ENCODE measurements at places on chromosomes 1 and 21.

DNA sequence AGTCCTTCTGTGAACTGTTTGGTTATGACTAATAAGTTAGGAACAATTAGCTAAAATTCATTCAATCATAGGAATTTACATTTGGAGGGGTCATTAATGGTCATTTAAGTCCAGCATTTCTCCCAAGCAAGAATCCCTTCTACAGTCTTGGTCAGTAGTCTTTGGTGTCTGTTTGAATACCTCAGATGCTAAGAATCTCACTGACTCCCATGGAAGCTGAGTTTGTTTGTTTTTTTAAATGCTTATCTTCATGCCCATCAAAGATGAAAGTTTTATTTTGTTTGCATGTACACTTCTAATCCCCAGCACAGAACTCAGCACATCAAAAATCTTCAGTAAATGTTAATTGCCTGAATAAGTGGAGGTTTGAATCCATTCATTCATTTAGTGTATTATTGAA, 41.3 kb upstream of the SLC44A3 start:
- no peak for DNase-seq

- no peak for DNase-seq
Observed at GRCh38 chr1:161930064-161930463, 93.6 kb downstream of the OLFML2B start.

- DNase-seq: no peak
Observed at GRCh38 chr1:69191335-69191734, 376.4 kb upstream of the LRRC7 start.

DNA sequence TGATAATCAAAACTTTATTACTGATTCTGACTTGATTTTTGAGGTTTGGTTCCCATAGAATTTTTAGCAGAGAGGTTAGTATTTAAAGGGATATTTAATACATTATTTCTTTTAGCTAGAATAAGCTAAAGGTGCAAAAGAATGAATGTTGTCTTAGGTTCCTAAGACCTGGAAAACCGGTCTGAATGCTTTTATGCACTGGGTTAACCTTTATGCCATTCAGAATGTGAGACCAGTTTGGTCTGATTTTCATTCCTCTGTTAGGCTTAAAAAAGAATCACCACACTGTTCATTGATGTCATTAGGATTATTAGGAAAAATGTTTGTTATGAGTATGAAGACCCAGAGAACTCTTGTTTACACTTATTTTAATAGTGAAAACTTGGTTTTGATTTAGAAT, 30.1 kb downstream of the RAP1A start:
- DNase-seq: no peak

DNA sequence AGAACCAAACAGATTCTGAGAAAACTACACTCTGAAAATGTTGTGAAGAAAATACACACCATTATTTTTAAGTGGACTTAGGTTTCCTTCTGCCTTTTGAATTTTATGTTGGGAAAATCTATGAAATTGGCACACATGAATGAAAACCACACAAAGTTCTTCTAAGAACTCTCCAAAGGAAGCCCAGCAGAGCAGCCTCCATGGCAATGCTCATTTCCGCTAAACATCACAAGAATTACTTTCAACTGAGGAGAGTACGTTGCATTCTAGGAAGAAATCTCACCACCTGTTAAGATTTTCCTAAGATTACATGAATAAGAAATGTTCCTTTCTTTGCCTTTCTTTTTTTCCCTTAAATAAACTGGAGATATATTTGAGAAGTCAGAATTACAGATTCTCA, 154.2 kb downstream of the BARHL2 start:
- DNase-seq: no peak

DNA sequence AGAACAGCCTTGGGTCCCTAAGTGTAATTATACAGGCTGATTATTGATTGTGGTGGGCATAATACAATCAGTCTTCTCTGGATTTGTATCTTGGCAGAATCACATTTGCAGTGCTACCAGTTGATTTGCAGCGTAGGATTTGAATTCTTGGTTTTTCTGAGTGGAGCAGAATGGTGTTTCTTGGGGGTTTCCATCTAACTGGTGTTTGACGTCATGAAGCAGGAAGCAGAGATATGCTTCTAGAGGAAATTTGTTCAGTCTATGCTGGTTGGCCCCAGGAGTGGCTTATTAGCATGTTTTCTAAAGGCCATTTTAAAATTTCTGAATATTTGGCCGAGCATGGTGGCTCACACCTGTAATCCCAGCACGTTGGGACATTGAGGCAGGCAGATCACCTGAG, 3.4 kb downstream of the CTTNBP2NL start:
- no peak for DNase-seq

GRCh38 chr1:55089683-55090082, 50.3 kb downstream of the PCSK9 start:
- no peak for DNase-seq

DNA sequence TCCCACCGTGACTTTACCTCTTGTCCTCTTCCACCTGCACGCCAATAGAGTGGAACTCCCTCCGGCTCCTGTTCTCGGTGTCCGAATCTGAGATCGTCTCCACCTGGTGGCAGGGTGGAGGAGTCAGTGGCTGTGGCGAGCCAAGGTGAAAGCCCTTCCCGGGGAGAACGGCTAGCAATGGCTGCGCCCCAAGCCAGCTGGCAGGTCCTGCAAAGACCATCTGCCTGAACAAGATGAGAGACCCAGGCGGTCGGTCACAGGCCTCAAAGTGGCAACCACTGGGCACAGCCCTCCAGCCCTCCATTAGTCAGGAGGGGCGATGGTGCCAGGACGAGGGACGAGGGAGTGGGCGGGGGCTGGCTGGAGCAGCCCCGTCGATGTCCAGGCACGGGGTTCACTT, 25.4 kb upstream of the SMIM12 start:
- DNase-seq: no peak

DNA sequence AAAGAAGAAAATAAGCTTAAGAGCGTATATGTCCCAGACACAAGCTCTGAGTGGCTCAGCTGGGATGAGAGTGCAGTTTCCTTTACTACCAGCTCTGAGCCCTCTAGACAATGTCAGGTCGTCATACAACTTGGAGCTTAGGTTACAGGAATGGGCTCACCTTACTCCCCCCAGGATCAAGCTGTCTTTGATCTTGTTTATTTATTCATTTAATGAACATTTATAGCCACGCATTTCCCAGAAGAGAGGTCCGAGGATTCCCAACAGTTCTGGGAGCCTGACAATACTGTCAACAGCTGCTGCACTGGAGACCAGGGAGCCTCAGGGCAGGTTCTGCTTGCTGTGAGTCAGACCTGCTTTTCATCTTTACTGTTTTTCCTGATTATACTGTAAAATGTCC, 378.9 kb downstream of the PLPP3 start:
- DNase-seq: no peak

DNA sequence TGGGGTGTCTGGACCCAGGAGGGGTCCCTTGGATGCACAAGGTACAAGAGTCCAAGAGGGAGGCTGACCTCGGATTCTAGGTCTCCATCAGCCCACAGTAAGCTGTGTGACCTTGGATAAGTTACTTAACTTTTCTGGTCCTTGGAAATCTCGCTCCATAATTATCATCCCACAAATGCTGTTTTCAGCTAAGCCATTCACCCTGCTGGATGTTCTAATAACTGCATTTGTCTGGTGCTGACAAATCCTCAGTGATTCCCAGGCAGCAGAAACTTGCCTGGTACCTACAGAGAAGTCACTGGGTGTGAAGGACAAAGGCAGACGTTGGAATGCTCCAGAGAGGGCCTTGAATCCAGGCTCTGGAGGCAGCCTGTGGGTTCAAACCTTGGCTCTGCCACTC, 89.7 kb downstream of the IGSF21 start:
- DNase-seq: no peak

DNA sequence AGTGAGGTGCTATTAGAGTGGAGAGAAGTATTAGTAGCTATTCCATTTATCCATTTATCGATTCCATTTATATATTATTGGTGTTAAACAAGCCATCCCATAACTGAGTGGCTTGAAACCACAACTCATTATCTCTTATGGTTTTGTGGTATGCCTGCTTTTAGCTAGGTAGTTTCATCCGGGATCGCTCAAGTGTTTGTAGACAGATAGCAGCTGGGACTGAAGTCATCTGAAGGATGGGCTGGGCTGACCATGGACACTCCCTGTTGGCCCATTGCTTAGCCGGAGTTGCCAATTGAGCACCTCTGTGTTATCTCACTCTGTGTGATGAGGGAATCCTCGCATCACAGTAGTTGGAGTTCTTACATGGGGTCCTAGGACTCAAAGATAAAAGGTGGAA, 622.5 kb downstream of the PLA2G4A start:
- DNase-seq: no peak

GRCh38 chr1:234841710-234842231, 231.8 kb upstream of the IRF2BP2 start:
- no peak for DNase-seq

DNA sequence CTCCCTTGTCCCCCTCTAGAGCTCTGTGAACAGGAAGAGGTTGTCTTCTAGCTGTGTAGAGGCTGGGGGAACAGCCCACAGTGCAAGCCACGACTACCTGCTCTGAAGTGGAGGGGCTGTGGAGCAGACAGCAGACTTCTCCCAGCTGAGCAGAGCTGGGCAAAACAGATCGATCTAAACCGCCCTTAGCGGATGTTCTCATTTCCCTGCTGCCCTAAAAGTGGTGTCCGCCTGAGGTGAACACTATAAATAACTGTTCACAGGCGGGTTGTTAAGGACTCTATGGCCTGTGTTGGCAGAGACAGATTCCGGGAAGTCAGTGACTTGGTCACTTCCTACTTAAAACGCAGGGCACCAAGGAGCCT, 203.2 kb downstream of the RHOU start:
- DNase-seq: peak; percentile 38

GRCh38 chr21:34116569-34116968, 43.2 kb downstream of the MRPS6 start:
- DNase-seq: no peak

DNA sequence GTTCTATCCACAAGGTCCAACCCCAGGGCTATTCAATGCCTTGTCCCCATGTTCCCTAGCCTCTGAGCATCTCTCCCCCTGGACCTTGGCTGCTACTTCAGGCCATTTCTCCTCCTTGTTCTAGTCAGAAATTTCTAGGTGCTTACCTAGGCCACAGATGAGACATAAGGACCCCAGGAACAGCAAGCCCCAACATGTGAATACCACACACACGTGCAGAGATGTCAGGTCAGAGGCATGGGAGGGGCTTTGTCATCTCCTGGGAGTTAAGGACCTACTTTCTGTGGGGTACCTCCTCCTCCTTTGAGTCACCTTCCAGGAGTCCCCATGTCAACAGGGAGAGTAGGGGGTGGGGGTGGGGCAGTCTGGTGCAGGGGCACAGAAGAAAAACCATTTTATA, 7.1 kb upstream of the RGS16 start:
- no peak for DNase-seq

- no peak for DNase-seq
Observed at GRCh38 chr21:40575976-40576375, 271.0 kb downstream of the DSCAM start.

GRCh38 chr1:8217011-8217711, 100.8 kb upstream of the SLC45A1 start:
- DNase-seq: peak; percentile 3

DNA sequence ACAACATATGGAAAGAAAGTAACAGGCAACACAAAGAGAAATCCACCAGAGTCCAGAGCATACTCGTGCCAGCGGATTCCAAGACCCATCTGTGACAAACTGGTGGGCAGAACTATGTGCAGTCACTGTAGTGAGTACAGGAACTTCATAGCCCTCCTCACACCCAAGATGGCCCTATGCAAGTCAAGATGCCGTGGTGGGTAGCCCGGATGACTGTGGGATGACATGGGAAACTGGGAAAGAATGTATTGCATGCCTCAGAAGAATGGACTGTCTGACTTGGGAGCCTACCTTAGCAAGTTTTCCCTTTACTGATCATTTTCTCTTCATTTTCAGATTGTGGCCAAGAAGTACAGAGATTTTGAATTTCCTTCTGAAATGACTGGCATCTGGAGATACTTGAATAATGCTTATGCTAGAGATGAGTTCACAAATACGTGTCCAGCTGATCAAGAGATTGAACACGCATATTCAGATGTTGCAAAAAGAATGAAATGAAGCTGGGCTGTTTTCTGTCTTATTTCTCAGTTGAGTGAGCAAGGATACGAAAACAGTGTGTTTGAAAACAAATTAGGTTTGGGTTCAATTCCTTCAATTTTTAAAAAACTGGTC, 47.3 kb downstream of the CLIC6 start:
- no peak for DNase-seq

- no peak for DNase-seq
Observed at GRCh38 chr1:4638345-4638729, 16.1 kb upstream of the AJAP1 start.

DNA sequence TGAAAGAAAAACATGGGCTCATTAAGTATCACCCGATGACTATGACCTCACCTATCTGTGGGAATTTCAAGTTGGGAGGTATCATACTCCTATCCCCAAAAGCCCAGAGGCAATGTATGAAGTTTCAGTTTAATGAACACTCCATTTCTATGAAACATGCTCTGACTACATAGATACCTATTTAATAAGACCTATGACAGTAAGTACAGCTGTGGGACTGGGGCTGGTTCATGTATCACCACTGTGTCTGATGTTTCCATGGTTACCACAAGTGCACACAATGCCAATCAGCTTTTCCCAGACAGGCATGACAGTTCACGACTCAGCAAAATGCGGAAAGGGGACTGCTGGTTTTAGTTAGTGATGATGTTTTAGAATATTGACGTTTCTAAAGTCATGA, 167.7 kb downstream of the SIPA1L2 start:
- no peak for DNase-seq

DNA sequence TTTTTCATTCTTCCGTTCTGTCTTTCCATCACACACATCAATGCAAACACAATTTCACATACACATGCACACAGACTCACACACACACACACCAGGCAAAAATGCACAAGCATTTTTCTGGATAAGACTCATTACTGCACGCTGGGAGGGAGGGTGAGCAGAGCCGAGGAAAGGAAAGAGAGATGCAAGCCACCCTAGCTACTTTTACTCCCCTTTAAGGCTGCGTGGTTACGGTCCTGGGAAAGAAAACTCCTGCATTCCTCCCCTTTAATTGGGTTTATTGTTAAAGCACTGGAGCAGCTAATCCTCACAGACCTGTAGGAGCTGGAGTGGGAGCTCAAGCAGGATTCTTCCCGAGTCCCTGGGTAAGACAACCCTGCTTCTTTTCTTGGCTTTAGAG, at the start of gene CAMK1G:
TSS of gene CAMK1G (plus strand) at position 307 of the 400 bp plus-strand sequence. CDS start 11,270 bp downstream, outside the sequence.
- no peak for DNase-seq

DNA sequence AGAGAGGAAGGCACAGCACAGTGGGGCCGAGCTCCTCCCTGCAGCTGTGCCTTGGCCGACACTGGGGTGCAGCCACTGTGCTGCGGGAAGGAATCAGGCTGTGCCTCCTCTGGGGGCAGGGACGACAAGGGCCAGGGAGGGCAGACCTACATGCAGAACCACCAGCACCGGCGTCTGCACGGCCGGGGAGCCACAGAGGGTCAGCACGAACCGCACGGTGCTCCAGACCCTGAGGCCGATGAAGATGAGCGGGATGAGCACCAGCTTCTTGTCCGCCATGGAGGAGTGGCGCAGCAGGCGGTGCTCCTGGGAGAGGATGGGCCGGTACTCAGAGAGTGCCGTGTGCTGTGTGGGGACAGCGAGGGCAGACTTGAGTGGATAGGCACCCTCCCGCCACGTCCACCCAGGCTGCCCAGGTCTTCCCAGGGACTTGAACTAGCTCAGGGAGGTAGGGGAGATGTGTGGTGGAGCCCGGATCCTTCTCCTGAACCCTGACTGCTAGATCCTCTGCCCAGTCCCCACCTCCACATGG, 23.5 kb downstream of the GPR157 start:
- no peak for DNase-seq
